ENCODE measurements at places on chromosomes 12 and 14.

DNA sequence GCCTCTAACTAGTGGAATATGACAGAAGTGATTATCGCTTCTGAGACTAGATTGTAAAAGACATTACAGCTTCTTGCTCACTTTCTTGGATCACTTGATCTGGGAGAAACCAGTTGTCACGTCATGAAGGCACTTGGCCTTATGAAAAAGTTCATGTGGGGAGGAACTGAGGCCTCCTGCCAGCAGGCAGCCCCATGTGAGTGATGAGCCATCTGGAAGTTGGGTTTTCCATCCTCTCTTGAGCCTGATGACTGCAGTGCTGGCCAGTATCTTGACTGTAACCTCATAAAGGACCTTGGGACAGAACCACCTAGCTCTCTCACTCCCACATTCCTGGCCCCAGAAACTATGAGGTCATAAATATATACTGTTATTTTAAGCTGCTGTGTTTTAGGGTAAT, 28.0 kb downstream of the TTLL5 start:
- DNase-seq: no peak

- DNase-seq: no peak
These were observed 33.2 kb downstream of the TSPAN19 start for GRCh38 chr12:85002778-85003296.

DNA sequence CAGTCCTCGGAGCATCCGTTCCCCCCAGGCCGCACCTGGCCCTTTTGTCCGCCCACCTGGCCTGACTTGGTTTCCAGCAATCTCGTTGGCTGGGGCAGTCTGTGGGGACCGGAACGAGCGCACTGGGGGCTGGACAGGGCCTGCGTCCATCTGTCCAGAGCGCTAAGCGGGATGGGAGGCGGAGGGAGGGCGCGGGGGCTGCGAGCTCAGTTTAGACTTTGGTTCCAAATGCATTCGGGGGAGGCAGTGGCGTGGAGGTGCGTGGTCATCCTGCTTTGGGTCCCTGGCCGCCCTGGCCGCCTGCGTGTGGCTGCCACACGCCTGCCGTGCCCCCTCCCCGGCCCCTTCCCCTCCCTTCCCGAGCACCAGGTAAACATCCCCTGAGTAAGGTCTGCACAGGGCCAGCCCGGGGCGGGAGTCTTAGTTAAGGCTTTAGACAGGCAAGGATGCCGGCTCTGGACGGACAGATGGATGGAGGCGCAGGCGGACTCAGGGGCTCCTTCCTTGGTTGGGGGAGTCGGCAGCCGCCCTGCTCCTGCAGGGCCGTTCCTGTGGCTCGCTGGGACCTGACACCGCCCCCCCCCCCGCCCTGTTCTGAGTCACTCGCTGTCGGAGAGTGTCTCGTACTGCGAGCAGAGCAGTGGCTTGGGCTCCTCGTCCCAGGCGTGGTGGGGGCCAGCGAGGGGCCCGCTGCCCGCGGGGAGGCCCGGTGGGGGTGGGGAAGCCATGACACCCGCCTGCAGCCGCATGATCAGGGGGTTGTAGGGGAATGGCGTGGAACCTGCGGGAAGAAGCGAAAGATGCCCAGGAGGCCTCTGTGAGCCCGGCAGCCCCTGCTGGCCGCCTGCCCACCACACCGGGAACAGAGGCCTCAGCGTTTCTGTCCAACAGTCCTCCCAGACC, 30.2 kb downstream of the RFLNA start:
- no peak for DNase-seq

DNA sequence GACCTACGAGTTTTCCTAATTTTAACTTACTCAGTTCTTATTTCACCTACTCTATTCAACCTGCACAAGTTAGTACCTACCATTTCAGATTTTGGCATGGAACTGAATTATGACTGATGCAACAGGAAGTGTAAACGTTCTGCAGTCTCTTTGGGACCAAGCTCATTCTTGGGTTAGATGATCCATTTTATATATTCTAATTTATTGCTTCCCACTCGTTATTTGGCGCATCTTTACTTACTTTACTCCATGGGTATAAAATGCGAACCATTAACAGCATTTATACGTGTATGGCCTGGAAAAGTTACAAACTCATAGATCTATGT, 1.0 kb upstream of the EML1 start:
- DNase-seq: no peak

GRCh38 chr12:90111791-90112580, 403.3 kb upstream of the ATP2B1 start:
- no peak for DNase-seq

- DNase-seq: no peak
These were observed 163.6 kb upstream of the DYRK2 start for GRCh38 chr12:67484791-67485480.

Data from esophagus squamous epithelium (tissue), 5 donors.